Activated T-helper 17 cell treated with anti-CD3 and anti-CD28 coated beads, Interleukin-2, amount 50 U/mL, for 72 hours (primary cell): ENCODE measurements at places on chromosomes 1 and 21. TPM values are rescaled to one million over a fixed set of nuclear protein-coding genes. Genes with fewer than 3 reads are reported as not detected.

GRCh38 chr1:68268896-68269483 lies 36.7 kb upstream of the WLS start:
- ATAC-seq, result no peak

GRCh38 chr1:215044151-215044550 lies 38.4 kb upstream of the KCNK2 start:
- ATAC-seq, result no peak

DNA sequence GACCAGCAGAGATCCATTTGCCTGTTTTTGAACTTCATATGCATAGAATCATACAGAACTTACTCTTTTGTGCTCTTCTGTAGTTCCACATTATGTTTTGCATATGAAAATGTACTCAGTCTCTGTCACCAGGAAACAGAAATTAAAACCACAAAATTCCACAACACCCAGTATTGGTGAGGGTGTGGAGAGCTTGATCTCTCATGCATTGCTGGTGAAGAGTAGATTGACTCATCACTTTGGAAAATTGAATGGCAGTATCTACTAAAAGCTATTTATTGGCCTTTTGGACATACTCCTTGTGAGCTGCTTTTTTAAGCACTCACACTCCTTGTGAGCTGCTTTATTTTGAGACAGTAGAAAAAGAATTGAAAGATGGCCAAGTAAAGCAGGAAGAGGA lies 43.3 kb downstream of the VTCN1 start:
- no peak for ATAC-seq

- ATAC-seq, result peak; percentile 87
Measured at GRCh38 chr21:36909901-36910561, 56.4 kb downstream of the HLCS start.

- no peak for ATAC-seq
Measured at GRCh38 chr1:177629526-177629925, 340.3 kb downstream of the SEC16B start.

The C1orf159 gene
- total RNA-seq, result 18.8 TPM

DNA sequence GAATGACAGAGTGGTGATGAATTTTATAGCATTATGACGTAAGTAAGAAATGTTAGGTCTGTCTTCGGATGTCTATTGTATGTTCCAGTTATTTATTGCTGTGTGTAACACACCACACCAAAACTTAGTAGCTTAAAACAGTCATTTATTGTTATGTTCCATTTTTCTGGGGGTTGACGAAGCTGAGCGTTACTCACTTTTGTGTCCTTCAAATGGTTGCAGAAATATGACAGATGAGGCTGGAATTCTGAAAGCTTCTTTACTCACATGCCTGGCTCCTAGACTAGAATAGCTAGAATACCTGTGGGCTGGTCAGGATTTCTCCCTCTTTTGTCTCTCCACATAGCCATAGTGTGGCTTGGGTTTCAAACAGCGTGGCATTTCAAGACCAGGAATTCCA lies 62.1 kb upstream of the S1PR1 start:
- ATAC-seq, result no peak

DNA sequence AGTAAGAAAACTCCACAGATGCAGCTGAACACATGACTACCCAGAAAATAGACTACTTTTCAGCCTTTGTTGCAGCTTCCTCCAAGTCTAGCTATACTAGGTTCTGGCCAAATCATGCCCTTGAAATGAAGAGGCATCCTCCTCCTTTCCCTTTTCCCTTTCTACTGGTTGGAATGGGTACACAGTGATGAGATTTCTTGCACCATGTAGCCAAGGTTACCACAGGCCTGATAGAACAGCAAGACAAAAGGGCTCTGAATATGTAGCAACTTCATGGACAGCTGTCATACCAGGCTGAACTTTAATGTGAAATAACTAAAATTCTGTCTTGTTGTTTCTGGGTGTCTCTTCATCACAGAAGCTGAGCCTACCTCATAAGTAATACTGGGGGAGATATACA lies 146.5 kb downstream of the PDE4B start:
- ATAC-seq, result no peak

GRCh38 chr21:26810676-26811415 lies 34.4 kb downstream of the ADAMTS1 start:
- ATAC-seq, result no peak

The UBL4B gene
- total RNA-seq, result not detected

The FCGR1A gene
- total RNA-seq, result not detected

- ATAC-seq, result no peak
Measured at GRCh38 chr1:26277261-26277661, 2.6 kb upstream of the SH3BGRL3 start.

DNA sequence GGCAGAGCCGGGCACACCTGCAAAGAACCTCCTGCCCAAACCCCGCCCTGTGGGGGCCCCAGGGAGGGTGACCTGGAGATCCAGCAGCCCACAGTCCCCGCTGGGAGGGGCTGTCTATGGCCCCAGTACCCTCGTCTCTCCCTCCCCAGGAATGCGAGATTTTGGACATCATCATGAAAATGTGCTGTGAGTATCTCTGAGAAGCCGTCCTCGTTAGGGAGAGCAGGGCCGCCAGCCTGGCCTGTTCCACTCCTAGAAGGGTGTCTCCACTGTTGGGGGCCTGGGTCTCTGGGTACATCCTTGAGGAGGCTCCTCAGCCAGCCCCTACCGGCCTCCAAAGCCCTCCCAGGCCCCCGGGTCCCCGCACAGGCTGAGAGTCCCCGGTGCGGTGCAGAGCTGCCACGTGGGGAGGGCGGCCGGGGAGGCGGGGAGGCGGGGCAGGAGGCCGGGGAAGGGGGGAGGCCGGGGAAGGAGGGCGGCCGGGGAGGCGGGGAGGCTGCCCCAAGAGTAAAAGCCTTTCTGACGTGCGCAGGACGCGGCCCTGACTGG lies 18.7 kb downstream of the COL6A1 start:
- ATAC-seq, result no peak

DNA sequence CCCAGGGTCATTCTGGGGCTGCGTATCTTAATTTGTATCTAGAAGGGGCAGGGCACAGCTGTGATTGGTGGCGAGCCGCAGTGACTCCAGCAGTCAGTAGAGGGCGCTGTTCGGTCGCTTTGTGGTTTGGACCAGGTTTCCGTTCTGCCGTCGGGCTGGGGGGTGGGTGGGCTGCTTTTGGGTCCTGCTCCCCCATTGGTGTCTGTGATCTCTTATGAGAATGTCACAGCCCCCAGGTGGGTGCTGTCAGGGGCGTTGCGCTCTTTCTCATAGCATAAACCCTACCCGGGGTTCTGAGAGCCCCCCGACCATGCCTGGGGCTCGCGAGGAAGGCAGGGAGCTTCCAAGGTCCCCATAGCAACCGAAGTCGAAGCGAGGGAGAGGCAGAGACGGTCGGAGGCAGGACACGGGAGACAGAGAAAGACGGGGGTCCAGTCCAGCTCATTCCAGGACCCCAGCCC lies 5.4 kb downstream of the TFF3 start:
- peak; percentile 62 for ATAC-seq

GRCh38 chr1:22143065-22144033 lies at the start of gene WNT4:
WNT4 (minus strand) TSS chr1:22143097; CDS start chr1:22142922, 175 bp downstream.
- ATAC-seq, result peak; percentile 62

The CCDC17 gene
- total RNA-seq, result 4.4 TPM

GRCh38 chr21:35035116-35035515 lies 14.0 kb downstream of the RUNX1 start:
- peak; percentile 63 for ATAC-seq

The FLG2 gene
- total RNA-seq, result not detected

The CELA2A gene
- total RNA-seq, result not detected

DNA sequence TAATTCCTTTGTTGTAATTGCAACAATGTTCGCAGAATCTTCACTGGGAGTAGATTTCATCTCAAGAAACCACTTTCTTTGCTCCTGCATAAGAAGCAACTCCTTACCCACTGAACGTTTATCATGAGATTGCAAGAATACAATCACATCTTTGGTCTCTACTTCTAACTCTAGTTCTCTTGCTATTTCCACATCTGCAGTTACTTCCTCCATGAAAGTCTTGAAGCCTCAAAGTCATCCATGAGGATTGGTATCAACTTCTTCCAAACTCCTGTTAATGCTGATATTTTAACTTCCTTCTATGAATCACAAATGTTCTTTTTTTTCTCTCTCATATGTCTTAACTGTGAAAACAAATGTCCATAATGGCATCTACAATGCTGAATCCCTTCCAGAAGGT lies 118.6 kb upstream of the RAB4A start:
- no peak for ATAC-seq

DNA sequence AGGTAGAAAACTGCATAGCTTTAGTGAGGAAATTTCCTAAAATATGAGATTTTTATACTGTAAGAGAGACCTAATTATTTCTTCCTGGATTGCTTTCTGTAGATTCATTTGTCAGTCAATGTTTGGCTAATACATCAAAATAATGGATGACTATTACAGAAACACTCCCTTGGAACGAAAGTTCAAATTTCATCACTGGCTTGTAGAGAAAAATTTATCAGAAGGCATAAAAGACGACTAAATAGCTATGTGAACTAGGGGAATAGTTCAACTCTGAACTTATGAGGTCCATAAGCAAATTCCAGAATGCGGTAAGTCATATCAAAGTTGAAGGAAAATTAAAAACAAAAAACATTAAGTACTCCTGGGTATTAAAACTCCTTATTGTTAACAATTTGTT lies 36.0 kb downstream of the WNT2B start:
- no peak for ATAC-seq

- ATAC-seq, result no peak
Measured at GRCh38 chr1:153569465-153569864, 3.8 kb upstream of the S100A2 start.

The FCRL6 gene
- total RNA-seq, result not detected

- no peak for ATAC-seq
Measured at GRCh38 chr1:156704166-156704711, 1.1 kb downstream of the CRABP2 start.

DNA sequence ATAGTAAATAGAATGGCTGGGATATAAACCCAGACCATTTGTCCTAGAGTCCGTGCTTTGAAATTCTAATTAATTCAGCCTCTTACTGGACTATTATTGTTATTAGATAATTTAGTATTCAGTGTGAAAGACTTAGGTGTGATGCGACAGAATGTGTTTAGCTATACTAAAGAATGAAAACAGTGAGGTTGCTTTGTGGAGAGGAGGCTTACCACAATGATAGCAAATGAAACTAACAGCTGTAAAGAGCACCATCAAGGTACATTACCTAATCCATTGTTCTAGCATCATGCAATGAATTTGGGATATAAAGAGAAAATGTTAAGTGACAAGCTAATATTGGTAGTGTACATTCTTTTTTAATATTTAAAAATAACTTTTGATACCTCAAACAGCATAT lies 911.1 kb downstream of the KCNT2 start:
- peak; percentile 23 for ATAC-seq

DNA sequence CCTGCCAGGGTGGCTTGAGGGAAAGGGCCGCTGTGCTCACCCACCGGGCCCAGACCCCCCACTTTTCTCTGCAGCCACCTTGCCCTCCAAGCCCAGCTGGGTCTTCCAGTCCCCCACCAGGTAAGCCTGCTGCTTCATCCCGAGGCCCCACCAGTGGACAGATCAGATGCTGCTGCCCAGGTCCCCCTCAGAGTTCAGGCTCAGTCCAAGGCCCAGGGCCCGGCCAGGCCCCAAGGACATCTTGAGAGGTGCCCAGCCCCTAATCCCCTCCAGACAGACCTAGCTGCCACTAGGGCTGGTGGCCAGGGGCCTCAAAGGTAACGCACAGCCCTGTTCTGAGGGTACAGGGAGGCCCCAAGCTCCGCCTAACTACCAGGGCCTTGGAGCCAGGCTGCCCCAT lies 58.6 kb downstream of the MEGF6 start:
- ATAC-seq, result no peak

DNA sequence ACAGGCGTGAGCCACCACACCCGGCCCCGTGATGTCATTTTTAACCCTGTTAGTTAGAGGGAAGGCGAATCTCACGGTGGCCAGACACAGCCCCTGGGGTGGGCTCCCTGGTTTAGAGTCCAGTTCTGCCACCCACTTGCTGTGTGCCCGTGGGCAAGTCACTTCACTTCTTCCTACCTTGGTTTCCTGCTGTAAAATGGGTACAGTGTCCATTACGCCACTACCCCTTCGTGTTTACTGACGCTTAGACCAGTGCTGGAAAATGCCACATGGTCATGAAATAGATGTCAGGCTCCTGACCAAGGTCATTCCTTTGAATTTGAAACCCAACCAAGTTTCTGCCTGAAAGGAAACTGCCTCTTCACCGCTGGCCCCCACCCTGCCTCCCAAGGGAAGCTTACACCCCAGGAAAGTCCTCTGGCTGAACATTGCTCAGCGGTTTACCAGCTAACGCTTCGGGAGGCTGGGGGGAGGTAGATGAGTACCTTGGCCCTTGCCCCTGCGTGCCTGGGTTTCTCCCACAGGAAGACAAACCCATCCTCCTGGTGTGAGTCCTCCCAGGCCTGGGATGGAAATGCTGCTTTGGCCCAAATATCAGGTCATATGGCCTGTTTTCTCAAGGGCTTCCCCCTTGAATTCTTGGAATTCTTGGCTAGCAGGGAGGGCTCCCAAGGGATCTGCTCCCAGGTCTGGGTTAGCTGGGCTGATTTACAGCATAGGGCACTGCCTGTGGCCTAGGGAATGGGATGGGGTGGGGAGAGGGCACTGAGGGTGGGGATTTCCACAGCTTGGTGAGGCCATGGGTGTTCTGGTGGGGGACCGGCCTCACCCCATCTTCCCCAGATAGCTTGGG lies 7.6 kb upstream of the AADACL4 start:
- ATAC-seq, result no peak

The ASH1L gene
- 71.1 TPM for total RNA-seq

GRCh38 chr1:183274836-183275235 lies 88.8 kb downstream of the LAMC2 start:
- ATAC-seq, result no peak

DNA sequence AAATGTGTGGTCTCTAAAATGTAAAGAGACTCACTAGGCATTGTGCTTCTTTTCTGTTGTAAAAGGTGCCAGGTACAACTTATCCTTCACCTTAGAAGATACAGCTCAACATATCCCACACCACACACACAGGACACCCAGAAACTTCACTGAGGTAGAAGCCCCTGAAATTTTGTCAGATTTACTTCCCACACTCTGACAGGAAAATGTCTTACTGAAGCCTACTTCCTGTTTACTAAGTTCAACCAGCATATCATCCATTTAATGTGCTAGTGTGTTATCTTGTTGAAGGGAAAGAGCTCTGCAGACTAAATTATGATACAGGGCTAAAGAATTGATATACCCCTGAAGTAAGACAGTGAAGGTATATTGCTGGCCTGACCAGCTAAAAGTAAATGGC lies 39.9 kb upstream of the INSL5 start:
- no peak for ATAC-seq

DNA sequence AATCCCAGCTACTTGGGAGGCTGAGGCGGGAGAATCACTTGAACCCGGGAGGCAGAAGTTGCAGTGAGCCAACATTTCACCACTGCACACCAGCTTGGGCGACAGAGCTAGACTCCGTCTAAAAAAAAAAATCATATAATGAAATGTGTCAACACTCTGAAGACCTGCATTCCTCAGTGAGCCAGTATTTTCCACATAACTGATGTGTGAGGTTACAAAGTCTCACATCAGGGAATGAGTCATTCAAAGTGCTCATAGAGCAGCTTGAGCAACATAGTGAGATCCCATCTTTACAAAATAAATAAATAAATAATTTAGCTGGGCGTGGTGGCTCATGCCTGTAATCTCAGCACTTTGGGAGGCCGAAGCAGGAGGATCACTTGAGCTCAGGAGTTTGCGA lies 65.5 kb downstream of the CASZ1 start:
- peak; percentile 77 for ATAC-seq
